ENCODE measurements at places on chromosomes 13 and 19.

DNA sequence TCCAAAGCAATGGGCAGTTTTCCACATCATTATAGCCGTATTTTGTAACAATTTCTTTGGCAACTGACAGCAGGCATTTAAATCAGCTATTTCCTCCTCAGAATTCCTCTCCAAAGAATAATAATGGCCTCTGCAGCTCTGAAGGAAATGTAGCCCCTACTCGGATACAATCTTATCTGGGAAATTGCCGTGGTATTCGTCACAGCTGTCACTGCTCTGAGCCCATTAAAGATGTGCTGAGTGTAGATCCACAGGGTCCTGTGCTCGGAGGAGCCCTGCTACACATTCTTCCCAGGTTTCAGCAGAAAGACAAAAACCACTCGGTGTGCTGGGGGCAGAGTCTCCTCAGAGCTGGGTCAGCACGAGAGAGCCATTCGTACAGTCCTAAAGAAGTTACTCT lies 33.1 kb downstream of the MZT1 start:
- DNase-seq = no peak

GRCh38 chr19:55353356-55353802 lies 1.1 kb downstream of the COX6B2 start:
- DNase-seq = no peak

DNA sequence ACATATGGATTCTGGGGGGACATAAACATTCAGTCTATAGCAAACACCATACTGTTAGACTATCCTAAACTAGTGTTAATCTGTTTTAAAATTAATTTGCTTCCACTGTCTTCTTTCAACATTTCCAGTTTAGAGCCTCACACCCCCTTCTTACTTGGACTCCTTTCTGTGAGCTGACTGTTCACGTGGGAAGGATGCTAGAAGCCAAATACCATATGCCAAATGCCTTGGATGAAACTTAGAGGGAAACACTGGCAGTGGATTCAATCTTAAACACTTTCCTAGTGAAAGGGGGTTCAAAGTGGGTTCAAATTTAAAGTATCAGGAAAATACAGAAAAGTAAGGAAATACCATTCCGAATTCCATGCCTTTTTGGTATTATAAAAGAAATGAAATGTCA lies 113.6 kb downstream of the HS6ST3 start:
- DNase-seq = no peak

DNA sequence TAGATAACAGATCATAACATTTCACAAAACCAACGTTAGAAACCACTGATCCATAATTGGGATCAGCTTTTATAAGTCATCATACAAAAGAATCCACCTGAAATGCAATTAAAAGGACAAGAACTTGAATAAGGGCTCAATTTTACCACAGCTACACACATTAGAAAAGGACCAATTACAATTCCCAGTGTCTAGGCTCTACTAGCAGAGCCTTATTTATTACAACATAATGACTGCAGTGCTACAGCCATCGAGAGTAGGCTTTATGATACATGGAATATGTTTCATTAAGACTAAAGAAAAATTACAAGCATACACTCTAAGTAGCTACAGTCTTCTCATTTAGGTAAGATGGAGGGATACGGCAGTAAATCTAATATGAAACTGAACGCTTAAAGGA lies 2.9 kb downstream of the RBM26 start:
- DNase-seq = no peak

DNA sequence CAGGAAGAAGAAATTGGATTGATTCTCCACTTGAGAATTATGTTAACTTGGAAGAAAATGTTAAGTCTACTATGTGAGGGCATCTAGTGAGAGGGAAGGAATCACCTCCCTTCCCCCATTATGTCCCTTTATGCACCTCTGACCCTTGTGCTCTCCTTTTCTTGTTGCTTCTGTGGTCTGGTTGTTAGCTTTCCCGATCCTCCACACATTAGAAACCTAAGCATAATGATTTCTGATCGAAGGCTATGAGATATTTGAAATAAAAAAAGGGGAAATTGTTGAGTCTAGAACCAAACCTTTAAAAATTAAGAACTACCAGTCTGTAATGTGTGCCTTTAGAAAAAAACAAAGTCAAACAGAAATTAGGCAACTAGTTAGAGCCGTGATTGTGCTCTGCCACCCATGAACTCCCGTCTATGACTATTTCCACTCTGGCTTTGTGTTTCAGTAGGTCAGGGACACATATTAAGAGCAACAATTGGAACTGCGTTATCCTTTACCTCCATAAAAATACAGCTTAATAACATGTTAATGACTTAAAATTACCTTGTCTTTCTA lies 463 bp upstream of the GPC6 start:
- DNase-seq = no peak

DNA sequence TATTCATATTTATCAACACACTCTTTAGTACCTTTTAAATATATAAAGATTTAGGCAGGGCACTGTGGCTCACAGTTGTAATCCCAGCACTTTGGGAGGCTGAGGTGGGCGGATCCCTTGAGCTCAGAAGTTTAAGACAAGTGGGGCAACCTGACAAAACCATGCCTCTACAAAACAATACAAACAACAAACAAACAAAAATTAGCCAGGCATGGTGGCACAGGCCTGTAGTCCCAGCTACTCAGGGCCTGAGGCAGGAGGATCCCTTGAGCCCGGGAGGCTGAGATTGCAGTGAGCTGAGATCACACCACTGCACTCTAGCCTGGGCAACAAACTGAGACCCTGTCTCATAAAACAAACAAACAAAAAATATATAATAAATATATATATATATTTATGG lies 1748.3 kb upstream of the PCDH20 start:
- no peak for DNase-seq

DNA sequence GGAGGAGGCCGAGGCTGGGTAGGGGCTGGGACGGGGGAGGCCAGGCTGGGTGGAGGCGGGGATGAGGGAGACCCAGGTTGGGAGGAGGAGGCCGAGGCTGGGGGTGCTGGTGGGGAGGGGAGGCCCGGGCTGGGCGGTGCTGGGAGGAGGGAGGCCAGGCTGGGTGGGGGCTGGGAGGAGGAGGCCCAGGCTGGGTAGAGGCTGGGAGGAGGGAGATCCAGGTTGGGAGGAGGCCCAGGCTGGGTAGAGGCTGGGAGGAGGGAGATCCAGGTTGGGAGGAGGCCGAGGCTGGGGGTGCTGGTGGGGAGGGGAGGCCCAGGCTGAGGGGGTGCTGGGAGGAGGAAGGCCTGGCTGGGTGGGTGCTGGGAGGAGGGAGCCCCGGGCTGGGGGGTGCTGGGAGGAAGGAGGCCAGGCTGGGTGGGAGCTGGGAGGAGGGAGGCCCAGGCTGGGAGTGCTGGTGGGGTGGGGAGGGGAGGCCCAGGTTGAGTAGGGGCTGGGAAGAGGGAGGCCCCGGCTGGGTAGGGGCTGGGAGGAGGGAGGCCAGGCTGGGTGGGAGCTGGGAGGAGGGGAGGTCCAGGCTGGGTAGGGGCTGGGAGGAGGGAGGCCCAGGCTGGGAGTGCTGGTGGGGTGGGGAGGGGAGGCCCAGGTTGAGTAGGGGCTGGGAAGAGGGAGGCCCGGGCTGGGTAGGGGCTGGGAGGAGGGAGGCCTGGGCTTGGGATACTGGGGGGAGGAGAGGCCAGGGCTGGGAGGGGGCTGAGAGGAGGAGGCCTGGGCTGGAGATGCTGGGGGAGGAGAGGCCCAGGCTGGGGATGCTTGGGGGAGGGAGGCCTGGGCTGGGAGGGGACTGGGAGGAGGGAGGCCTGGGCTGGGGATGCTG lies 10.7 kb downstream of the TPGS1 start:
- peak; percentile 75 for DNase-seq

GRCh38 chr19:24069905-24070657 lies 16.9 kb upstream of the ZNF254 start:
- DNase-seq = no peak

DNA sequence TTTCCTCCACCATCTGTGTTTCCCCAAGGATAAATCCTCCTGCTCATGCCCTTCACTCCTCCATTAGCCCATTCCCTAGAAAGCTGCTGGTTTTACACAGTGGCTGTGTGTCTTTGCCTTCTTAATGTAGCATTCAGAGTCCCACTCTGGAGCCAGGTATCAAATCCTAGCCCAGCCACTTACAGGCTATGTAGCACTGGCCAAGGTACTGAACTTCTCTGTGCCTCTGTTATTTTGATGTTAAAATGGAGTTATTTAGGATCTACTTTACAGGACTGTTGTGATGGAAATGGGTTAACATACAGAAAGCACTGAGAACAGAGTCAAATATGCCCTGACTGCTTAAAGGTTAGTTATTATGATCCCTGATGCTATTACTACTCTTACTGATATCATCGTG lies 1.5 kb upstream of the ZSCAN4 start:
- no peak for DNase-seq

- DNase-seq = no peak
Measured at GRCh38 chr13:100600461-100600860, 11.9 kb upstream of the GGACT start.

DNA sequence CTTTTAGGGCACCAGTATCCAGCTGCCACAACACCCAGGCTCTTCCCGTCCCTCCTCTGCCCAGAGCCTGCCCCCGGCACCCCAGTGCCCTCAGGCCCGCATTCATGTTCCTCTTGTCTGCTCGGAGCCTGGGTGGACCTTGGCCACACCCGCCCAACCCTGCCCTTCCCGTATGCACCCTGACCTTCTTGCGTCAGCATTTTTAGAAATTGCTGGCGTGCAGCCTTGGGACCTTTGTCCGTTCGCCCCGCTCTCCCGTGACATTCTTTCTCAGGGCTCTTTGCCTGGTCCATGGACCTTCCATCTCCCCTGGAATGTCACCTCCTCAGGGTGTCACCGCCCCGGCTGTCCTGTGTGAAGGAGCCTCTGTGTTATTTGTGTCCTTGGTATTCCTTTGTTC lies 7.6 kb downstream of the NUCB1 start:
- DNase-seq = no peak

- DNase-seq = no peak
Measured at GRCh38 chr19:30228835-30229524, 143.2 kb upstream of the ZNF536 start.

DNA sequence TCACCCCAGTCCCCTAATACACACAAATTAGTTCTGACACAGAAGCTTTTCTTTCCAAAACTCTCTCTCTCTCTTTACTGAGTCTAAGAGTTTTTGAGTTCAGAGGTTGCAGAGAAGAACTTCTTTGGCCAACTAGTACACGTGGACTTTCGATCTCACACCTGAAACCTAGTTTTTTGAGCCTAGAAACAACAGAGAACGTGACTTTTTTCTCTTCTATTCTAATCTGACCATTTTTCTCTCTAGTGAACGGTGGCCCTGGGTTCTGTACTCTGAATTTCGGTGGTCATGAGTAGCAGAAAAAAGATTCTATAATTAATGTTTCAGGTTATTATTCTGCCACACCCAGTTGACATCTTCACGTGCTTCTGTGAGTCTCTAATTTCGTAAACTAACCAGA lies 24.2 kb downstream of the PCDH20 start:
- DNase-seq = no peak

GRCh38 chr13:94515911-94516310 lies 36.4 kb upstream of the DCT start:
- DNase-seq = no peak

- DNase-seq = no peak
Measured at GRCh38 chr13:29457299-29457698, 138.2 kb downstream of the SLC7A1 start.

DNA sequence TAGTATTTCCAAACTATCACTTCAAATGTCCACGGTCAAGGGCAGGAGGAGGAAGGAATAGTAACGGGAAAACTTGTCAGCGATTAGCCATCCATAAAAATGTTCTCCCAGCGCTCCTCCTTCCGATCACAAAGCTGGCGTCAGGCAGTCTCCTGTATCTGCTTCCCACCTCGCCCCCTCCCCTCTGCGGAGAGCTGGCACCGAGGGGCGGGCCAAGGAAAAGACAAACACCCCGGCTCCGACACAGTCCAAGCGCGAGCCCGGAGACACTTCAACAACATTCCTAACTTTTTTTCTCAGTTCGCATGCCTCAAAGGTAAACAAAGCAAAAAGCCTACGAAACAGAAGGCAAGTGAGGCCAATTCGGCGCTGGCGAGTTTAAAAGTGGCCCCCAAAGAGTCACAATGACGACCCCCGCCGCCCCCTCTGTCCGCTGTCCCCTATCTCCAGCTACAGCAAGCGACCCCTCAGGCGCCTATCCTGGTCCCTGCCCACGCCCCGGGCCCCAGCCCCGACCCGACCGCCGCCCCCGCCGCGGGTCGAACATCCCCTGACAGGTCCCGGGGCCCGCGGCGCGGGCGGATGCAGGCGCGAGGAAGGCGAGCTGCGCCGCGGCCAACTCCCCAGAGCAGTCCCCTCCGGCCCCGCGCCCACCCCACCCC lies 736 bp downstream of the SMAD9 start:
- DNase-seq = peak; percentile 45

DNA sequence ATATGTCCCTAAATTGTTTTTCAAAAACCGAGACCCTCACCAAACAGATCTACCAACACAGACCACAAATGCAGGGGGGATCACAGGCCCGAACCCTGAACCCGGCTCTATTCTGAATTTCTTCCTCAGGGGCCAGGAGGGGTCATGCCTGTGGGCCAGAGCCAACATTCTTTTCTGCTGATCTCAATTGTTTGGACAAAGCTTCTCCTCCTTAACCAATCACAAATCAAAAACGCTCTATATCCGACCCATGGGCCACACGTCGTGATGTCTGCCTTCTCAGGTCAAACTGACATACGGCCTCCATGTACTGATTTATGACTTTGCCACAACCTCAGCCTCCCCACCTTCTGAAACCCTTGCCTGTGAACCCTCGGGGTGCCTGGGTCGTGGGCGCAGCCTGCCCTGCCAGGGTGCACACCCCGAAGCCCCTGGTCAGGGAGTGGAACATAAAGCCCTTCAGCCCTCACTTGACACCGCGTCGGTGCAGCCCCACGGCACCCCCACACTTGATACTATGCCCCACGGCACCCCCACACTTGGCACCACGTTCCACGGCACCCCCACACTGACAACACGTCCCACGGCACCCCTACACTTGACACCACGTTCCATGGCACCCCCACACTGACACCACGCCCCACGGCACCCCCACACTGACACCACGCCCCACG lies 58.4 kb upstream of the C13orf46 start:
- no peak for DNase-seq

GRCh38 chr13:92913840-92914239 lies 312.8 kb upstream of the GPC6 start:
- no peak for DNase-seq

- no peak for DNase-seq
Measured at GRCh38 chr13:96672016-96672415, 322.3 kb downstream of the OXGR1 start.

DNA sequence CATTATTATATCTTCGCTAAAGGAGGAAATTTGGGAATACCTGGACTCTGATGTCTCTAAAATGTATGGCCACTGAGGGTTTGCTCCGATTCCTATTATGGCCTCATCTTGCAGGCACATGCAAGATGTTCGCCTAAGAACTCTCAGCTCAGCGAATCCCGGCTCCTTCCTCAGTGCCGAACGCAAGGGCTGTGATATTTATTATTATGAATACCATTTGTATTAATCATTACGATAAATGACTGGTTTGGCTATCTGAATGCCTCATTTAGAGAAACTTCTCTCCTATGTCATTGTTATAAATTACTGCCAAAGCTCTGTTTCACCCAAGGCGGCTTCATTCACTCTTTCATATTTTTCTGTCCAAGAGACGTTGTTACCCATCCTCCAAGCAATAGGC lies 369.7 kb upstream of the TSHZ3 start:
- DNase-seq = no peak

All from mesothelial cell of epicardium (in vitro differentiated cells).